RPMI7951 (cell line): ENCODE measurements at places on chromosomes 5 and 9.

DNA sequence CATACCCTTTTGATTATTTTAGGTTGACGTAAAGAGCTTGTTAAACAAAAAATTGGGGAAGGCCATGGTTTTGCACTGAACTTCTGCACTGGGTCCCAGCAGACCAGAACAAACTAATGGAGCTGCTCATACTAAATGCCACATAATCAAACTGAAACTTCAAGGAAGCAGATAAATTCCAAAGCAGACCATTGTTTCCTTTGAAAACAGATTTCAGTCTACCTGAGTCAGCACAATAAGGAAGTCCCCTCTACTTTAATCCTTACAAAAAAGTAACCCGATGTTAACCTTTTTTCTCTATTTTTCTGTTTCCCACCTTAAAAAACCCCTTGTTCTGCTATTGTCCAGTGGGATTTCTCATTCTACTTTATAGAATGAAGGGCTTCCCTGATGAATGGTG lies 39.2 kb downstream of the WDR36 start:
- DNase-seq, result no peak

DNA sequence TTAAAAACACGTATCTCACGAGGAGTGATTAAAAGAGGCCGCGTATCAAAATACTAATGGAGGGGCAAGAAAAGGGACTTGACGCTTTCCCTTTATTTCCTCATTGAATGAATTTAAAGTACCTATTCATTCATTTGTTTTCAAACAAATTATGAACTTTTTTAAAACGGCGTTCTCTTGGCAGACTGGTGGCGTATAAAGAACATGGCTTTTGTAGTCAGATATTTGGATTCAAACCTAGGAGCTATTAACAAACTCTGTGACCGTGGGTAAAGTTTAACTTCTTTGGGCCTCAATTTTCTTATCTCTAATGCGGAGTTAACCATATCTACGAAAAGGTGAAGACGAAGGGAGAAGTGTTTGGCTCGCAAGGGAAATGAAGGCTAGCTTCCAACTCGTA lies 876 bp downstream of the CAAP1 start:
- DNase-seq, result no peak

- DNase-seq, result no peak
These were observed 61.4 kb downstream of the SERINC5 start for GRCh38 chr5:80194468-80194867.

GRCh38 chr9:4866239-4866969 lies 73.7 kb downstream of the RCL1 start:
- peak; percentile 56 for DNase-seq

DNA sequence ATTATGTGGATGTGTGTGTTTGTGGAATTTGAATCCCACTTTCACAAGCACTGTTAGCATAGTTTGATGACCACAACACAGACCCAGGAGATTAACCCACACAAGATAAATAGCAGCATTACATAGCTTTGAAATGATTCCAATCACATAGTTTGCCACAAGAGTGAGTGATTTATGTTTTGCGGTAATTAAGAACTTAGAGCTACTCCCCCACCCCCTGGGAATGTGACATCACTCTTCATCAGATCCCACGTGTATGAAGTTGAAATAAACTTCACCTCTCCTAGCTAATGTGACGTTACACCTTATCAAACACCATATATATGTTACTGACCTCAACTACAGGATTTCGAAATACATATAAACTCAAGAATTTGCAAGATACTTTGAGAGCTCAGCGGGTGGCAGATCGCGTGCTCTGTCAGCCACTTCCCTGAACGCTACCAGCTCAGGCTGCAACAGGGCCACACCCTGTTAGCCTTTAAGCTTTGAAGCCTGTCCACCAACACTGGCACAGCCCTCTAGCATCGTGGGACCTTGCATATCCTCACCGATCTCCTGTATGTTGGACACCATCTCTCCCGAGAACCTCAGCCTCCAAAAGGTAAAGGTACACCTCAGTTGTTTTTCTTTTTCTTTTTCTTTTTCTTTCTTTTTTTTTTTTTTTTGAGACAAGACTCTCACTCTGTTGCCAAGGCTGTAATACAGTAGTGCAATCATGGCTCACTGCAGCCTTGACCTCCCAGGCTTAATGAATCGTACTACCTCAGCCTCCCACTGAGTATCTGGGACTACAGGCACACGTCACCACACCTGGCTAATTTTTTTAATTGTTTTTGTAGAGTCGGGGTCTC lies 1.7 kb upstream of the AGTPBP1 start:
- peak; percentile 81 for DNase-seq

DNA sequence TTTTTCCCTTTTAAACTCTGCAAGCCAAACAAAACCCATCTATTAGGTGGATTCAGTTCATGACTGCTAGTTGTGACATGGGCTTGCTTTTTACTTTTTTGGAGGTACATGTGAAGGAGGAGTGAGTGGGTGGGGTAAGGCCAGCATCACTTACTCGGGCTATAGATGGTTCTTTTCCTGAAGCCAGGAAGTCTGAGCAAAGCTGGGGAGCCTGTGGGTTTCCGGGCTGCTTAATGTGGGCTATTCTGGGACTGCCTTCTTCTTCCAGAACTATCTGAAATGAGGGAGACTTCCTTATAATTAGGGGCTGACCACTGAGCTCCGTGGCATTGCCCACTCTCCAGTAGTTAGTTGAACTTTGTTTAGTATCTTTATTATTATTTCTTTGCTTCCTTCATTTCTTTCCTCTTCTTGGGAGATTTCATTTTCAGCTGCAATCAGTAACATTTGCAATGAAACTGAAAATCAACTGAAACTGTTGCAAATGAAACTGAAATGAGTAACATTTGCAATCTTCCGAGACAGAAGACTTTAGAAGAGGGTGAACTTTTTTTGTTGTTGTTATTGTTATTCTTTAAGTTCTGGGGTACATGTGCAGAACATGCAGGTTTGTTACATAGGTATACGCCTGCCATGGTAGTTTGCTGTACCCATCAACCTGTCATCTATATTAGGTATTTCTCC lies 204.9 kb downstream of the LRRC70 start:
- no peak for DNase-seq

- no peak for DNase-seq
These were observed 700.5 kb upstream of the ZNF608 start for GRCh38 chr5:125446986-125447385.

- no peak for DNase-seq
These were observed 1.4 kb upstream of the PPP2CA start for GRCh38 chr5:134227259-134227658.

GRCh38 chr5:68548959-68549676 lies 333.6 kb downstream of the PIK3R1 start:
- DNase-seq, result peak; percentile 96

- DNase-seq, result no peak
These were observed 66.8 kb downstream of the FOXD1 start for GRCh38 chr5:73381590-73382400.

GRCh38 chr5:73902327-73903051 lies 276.5 kb downstream of the ARHGEF28 start:
- DNase-seq, result peak; percentile 61

DNA sequence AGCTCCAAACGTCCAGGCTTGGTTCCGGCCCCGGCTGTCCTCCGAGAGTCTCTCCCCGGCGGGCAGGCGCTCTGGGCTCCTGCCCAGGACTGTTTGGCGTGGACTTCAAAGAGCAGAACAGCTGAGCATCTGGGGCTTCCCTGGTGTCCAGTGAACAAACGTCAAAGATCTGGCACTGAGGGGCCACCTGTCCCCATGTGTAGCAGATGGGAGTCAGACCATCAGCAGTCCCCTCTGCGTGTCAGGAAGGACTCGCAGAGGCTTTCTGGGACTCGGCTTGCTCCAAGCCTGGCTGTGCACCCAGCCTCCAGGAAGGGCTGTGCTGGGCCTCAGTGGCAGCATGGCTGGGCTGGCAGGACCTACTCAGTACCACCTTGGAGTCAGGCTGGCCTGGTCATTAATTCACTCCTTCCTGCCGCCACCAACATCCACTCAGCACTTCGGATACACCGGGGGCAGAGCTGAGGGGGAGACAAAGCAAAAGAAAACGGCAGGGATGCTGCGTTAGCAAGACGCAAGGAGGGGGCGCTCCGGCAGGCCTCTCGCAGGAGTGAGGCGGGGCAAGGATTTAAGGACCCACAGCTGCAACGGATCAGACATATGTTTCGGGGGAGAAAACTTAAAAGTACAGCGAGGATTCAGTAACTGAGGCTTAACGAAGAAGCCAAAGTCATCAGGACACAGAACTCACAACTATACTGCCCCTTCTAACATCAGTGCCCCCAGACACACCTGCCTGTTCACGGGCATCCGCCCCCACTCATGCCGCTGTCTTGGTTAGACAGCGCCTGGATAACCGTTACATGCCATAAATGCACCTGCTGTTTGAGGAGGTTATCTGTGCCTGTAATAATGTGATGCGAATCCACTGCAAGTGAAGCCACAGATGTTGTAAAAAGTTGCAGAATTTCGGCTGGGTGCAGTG lies 164.5 kb upstream of the PHYKPL start:
- peak; percentile 17 for DNase-seq
